SJSA1 (cell line): ENCODE measurements at places on chromosomes 13 and 19.
A peak's percentile ranks its signal among the peaks of the same experiment; 100 is the strongest.

DNA sequence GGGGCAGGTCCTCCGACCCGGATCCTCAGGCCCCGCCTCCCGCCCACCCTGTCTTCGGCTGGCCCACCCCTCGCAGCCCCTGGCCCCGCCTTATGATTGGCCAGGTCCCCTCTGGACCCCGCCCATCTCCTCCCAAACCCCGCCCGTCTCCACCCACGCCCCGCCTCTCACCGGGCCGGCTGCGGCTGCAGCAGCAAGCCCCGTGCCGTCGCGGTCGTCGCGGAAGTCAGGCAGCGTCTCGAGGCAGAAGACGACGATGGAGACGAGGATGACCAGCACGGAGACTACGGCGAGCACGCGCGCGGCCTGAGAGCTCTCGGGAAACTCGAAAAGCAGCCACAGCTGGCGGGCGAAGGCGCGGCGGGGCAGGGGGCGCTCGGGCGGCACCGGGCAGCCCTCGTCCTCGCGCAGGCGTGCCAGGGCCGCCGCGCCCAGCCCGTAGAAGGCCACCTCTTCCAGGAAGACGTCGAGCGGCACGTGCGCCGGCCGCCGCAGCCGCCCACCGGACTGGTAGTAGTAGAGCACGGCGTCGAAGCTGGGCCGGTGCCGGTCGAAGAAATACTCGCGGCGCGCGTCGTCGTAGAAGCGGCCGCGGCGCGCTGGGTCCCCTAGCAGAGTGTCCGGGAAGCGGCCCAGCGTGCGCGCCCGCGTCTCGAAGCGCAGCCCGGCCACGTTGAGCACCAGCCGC, 495 bp downstream of the KCNA7 start:
- DNase-seq = no peak

DNA sequence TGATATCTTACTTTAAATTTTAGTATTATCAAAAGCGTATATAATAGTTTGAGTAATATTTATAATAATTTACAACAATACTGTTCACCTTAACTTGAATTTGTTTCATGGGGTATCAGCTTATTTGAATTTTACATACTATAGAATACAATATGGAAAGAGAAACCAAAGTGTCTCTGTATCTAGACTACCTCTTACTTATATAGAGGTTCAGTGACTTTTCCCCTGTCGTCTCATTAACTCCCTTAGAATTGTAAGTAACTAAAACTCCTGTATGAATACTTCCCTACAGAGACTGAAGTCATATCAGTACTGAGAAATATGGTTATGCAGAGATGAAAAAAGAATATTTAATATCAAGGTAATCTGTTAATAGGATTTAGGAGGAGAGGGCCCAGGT, 26.8 kb downstream of the COG6 start:
- no peak for DNase-seq

DNA sequence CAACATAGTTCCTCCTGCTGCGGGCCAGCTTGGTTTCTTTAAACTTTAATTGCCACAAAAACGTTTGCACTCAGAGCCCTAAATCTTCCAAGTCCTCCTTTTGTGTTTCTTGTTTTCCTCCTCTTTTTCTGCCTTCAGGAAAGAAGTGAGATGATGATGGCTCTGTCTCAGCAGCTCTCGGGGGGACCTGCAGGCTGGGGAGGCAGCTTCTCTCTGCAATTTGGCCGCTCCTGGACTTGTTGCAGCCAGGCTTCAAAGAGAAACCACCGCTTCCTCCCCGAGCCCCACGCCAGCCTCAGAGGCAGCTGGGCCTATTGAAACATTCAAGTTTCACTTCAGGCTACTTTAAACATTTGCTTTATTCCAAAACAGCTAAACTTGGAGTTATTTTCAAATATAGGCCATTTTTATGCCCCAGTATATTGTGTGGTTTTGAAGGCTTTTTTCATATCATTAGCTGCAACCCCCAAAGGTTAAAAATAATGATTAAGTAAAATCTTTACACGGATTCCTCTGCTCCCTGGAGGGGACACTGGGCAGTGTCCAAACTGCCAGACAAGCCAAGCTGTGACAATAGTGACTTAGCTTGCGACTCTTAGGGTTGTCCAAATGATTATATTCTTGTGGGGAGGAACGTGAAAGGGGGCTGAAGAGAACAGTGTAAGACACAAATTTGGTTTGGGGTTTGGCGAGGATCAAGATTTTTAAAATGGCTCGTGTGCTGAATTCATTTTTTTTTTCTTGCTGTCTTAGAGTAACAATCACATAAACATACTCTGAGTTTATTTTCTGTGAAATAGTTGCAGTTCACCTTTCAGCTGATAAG, 330.8 kb downstream of the DLEU7 start:
- DNase-seq = peak; percentile 52

- no peak for DNase-seq
Measured at GRCh38 chr13:40518481-40518882, 148.0 kb downstream of the FOXO1 start.

DNA sequence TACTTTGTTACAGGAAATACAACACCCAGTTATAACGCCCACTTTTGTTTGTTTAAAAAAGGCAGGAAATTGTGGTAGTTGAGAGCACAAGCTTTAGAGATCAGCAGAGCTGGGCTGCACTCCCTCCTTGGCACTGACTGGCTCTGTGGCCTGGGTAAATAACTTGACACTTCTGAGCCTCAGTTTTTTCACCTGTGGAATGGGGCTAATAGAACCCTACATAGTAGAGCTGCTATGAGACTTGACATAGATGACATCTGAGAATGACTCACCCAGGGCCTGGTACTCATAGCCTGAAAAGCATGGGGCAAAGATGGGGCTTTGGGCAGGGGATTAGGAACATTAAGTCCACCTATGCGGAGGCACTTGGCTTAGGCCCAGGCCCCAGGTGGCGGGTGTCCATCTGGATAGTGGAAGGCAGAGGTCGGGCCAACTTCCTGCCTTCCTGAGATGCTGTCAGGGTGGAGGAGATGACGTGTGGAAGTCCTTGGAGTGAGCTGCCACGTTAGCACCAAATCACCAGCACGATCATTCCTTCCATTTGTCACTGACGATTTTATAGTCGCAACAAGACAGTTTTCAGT, 159.1 kb downstream of the KATNAL1 start:
- no peak for DNase-seq

DNA sequence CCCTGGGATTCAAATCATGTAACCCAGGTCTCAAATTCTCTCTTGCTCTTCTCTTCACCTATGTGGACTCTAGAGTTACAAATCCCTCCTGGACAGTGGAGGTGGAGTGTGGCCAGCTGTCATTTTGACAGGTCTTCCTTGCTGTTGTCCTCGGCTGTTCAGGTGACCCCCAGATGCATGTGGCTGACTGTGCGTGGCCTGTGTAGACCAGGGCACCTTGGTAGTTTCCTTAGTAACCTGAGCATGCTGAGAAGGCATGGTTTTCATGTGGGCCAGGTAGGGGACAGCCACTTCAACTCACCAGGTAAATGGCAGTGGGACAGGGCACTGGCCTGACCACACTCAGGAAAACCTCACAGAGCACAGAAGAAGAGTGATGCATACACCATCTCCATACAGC, 155.0 kb upstream of the TSHZ3 start:
- peak; percentile 19 for DNase-seq

DNA sequence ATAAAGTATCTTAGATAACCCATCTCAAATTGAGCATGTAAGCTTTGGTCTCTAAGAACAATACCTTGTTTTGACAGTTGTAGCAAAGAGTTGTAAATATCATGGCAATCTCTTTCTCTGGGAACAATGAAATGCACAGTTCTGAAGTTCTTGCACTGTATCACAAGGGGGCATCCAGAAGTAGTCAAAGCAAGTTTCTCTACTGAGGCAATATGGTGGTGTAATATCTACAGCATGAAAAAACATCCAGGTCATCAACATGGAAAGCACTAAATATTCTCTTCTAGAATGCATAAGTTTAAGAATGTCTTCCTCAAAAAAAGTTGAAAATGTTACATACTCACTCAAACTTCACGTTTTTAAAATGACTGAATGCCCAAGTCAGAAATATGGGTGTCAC, 19.6 kb downstream of the MTMR6 start:
- DNase-seq = no peak

GRCh38 chr19:9205501-9206113, 13.8 kb downstream of the OR7D4 start:
- DNase-seq = peak; percentile 42

- no peak for DNase-seq
Measured at GRCh38 chr13:72565893-72566292, 161.5 kb downstream of the MZT1 start.

GRCh38 chr19:3253270-3253669, 28.8 kb downstream of the CELF5 start:
- DNase-seq = no peak

- DNase-seq = no peak
Measured at GRCh38 chr19:15116856-15117255, 9.7 kb downstream of the SYDE1 start.

GRCh38 chr13:28181413-28181812, 43.1 kb downstream of the PAN3 start:
- no peak for DNase-seq

DNA sequence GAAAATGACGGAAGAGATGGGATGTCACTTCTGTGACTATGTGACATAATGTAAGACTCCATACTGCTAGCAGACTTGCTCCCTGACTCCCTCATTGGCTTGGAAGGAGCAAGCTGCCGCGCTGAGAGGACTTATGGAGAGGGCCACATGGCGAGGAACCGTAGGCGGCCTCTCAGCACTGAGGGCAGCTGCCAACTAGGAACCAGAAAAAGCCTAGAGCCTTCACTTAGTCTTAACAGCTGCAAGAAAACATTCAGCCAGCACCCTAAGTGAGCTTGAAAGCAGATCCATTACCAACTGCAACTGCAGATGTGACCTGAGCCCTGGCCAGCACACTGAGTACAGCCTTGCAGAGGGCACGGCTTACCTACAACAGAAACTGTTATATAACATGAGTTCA, 33.9 kb downstream of the USP12 start:
- no peak for DNase-seq

- DNase-seq = no peak
Measured at GRCh38 chr13:63433546-63434150, 2018.0 kb upstream of the PCDH20 start.

- no peak for DNase-seq
Measured at GRCh38 chr19:6596621-6597020, 5.7 kb upstream of the CD70 start.

GRCh38 chr19:35773020-35773806, 2.2 kb upstream of the ARHGAP33 start:
- DNase-seq = no peak

DNA sequence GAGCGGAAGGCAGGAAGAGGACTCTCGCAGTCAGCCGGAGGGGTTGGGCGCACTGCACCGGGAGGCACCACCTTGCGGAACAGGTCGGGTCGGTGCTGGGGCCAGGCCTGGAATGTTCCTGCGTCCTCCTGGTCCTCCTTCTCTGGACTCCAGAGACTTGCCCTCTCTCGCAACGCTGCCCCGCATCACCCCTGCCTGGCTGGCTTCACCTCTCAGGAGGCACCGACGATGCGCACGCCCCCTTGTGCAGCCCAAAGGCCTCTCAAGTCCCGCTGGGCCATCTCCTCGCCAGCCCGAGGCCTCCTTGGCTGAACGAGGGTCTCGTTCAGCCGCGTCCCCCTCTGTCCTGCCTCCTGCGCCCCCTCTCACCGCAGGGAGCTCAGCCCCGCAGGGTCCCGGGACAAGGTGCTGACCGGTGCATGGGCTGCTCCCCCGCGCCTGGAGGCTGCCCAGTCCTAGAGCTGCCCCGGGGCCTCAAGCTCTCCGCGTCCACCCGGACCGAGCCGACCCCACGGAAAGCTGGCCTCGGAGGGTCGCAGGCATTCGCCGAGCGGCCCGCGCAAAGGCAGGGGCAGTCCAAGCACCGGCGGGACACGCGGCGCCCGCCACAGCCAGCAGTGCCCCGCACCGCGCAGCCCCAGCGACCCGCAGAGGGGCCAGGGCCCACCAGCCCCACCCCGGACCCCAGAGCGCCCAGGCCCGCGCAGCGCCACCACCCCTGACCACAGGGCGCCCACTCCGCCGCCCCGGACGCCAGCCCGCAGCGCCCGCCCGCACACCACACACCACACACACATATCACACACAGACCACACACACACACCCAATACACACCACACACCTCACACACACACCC, 133.8 kb downstream of the CRYL1 start:
- no peak for DNase-seq

DNA sequence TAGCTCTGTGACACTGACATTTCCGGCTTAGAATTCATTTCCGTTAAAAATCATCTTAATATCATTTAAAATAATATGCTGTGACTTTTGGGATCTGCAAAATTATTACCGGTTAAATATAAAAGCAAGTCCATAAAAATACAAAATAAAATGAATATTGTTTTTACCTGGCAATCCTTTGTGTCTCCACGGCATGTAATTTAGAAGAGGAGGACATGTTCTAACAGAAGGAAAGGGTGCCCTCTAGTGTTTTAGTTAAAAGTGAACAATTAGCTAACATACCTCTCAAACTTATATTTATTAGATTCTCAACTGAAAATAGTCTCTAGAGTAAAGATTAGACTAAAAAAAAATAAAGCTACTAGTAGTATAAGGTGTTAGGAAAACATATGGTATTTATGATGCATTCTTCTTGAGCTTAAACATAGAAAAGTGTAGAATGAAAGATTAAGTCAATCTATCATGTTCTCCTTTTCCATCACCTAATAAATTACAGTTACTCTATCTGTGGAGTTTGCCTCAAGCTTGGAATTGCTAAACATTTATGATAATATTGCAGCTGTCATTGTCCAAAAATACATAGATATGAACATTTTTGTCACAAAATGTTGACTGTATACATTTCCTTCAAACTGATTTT, 676.7 kb upstream of the SPRY2 start:
- DNase-seq = no peak

DNA sequence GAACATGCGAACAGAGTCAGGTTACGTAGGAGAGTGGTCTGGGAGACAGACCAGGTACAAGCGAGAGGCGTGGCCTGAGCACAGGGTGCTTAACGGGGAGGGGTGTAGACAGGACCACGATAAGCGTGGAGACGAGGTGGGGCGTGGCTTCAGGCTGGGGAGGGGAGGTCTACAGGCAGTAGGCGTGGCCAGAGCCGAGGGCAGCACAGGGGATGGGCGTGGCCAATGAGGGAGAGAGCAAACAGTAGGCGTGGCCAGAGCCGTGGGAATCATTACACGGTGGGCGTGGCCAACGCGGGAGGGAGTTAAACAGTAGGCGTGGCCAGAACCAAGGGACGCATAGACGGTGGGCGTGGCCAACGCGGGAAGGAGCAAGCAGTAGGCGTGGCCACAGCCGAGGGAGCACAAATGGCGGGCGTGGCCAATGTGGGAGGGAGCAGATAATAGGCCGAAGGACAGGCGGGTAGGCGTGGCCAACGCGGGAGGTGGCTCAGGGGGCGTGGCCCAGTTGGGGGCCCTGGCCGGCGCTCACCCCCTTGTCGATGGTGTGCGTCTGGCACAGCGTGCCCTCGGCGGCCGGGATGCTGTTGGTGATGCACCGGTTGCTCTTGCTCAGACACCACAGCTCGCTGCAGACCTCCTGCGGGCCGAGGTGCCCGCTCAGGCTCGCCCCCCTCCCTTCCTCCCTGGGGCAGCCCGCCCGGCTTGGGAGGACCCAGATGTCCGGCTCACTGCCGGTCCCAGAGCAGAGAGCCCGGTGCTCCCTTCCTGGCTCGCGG, 15.2 kb upstream of the MYO1F start:
- DNase-seq = peak; percentile 94

DNA sequence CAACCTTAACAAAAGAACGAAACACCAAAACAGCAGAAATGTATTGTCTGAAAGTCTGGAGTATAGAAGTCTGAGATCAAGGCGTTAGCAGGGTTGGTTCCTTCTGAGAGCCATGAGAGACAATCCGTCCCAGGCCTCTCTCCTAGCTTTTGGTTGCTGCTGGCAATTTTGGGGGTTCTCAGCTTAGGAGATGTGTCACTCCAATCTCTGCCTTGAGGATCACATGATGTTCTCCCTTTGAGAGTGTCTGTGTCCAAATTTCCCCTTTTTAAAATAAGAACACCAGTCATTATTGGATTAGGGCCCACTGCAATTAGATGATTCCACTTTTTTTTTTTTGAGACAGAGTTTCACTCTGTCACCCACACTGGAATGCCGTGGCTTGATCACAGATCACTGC, 10.1 kb downstream of the KCNN1 start:
- DNase-seq = no peak
